Astrocyte of the hippocampus (primary cell): ENCODE measurements at places on chromosomes 3 and 15.

DNA sequence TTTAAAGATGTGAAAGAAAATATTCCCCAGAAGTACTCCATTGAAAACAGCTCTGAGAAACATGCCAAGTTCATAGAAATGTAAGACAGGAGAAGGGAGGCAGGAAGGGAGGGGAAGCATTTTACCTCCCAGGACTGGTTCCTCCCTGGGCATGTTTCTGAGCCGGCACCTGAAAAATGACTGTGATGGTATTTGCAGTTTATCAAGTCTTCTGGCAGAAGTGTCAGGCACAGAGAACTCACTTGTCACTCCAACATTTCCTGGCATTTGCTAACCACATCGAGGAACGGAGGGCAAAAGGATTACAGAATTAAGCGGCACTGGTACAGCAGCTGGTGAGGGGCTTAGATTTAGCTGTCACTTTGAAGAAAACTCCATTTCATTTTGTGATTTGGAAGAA, 1054.0 kb downstream of the TUSC7 start:
- peak; percentile 21 for DNase-seq

DNA sequence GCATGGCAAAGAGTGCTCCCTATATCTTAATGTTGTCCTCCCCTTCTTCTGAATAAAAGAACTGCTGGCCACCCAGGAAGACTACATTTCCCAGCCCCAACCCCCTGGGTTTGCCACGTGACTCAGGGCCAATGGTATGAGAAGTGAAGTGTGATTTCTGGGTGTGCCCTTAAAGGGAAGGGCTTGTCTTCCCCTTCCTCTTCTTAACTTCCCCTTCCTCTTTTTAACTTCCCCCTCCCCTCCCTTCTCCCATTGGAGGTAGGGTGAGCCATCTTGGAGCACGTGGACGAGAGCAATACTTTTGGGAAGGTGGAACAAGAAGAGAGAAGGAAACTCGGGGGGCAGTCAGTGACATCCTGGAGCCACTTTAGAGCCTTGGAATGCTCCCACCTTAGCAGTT, 6.8 kb upstream of the KBTBD12 start:
- no peak for DNase-seq

DNA sequence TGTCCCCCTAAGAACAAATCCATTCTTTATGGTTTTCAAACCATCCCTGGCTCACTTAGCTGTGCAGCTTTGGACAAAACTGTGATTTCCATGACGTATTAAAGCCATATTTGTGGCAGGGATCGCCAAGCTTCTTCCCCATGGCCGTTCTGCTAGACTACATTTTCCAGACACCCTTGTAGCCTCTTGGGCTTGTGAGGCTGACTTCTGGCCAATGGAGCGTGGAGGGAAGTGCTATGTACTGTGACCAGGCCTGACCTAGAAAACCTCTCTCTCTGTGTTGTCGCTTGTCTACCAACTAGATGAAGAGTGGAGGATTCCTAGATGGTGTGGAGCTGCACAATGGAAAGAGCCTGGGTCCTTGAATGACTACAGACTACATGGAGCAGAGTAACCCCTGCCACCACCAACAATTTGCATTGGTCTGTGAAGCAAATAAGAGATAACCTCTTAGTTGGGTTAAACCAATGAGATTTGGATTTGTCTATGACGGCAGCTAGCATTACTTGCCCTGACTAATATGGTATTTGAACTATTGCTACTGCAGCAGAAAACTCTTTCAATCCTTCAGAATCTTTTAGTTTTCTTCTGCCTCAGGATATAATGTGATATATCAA, 22.1 kb upstream of the MGLL start:
- DNase-seq: no peak

DNA sequence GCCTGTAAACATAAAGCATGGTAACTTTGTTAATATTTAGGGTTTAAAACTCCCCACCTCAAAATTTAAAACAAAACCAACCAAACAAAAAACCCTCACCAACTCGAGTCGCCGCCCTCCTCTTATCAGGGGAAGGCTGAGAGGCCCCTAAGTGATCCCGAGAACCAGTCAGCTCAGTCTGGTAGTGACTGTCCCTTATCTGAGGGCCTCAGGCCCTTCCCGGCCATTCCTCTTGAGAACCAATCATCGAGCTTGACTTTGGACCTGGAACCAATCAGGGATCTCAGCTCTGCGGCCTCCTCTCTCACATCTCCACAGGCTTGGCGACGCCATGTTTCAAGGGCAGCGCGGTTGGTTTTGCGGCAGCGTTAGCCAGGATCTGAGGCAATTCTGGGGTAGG, at the start of gene TERB2:
TSS of gene TERB2 (plus strand) at position 300 of the 400 bp plus-strand sequence. CDS start at position 332, 32 bp downstream.
- DNase-seq: no peak

- no peak for DNase-seq
Measured at GRCh38 chr3:99407257-99407656, 231.1 kb upstream of the COL8A1 start.

- DNase-seq: no peak
Measured at GRCh38 chr3:107833043-107833442, 257.8 kb downstream of the CD47 start.

DNA sequence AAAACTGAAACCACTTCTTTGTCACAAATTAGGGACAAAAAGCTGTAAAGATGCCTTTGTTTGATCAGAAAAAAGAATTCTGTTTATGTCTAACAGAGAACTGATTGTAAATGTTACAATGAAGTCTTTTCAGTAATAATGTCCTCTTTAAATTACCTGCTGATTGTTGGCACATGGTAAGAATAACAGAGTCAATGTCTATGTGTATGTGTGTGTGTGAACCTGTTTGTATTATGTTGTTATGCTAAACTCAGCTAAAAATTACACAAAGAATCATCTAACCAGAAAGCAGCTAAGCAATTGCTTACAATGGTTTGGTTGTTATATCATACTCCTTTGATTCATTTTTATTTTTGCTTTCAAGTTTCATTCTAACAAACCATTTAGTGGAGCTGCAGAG, 159.1 kb upstream of the PDZRN3 start:
- DNase-seq: no peak

GRCh38 chr15:58431221-58432149, at the start of gene LIPC:
LIPC (plus strand) TSS chr15:58431991; CDS start chr15:58432033, 42 bp downstream.
- DNase-seq: no peak

GRCh38 chr3:131162516-131162915, 135.8 kb downstream of the NEK11 start:
- DNase-seq: no peak

DNA sequence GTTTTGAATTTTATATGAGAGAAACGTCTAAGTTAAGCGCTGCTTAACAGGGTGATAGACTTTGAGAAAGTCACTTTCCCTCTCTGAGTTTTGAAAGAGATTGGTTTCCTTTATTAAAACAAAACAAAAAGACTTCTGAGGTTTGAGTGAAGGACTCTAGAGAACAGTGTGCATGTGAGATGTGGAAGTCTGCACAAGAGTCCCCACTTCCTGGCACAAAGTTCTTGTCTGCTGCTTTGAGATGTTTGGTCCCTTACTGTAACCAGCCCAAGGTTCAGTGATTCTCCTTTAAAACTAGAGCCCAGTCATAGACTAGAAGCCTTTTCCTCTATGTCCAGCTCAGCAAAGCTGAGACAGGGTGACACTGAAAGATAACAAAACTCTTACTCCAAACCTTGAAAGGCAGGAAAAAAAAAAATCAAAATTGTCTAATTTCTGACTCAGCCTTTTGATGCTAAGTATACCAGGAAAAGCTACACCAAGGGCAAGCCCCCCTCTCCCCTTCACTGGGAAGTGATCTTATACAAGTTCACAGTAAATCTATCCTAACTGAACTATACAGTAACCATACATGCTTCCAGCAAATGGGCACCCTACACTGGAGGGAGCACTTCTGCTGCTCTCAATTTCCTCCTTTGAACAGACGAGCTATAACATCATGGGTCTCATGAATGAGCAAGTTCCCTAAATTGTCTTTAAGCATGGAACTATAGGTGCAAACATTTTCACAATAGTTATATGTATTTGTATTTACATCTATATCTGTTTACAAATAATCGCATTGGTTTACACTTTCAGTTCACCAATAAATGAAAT, 2.3 kb downstream of the POPDC2 start:
- no peak for DNase-seq

GRCh38 chr3:59321881-59322540, 272.2 kb upstream of the CFAP20DC start:
- peak; percentile 85 for DNase-seq

GRCh38 chr3:77668376-77668775, 628.5 kb downstream of the ROBO2 start:
- no peak for DNase-seq

DNA sequence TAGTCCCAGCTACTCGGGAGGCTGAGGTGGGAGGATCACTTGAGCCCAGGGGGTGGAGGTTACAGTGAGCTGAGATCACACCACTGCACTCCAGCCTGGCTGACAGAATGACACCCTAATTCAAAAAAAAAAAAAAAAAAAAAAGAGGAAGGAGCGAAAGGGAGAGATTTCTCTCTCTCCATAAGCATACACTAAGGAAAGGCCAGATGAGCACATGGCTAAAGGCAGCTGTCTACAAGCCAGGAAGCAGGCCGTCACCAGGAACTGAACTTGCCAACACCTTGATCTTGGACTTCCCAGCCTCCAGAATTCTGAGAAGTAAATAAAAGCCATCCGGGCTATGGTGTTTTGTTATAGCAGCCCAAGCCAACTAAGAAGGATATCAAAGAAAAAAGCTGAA, 7.5 kb downstream of the SRGAP3 start:
- no peak for DNase-seq

GRCh38 chr3:172094621-172095557, 55.5 kb downstream of the FNDC3B start:
- DNase-seq: peak; percentile 27

DNA sequence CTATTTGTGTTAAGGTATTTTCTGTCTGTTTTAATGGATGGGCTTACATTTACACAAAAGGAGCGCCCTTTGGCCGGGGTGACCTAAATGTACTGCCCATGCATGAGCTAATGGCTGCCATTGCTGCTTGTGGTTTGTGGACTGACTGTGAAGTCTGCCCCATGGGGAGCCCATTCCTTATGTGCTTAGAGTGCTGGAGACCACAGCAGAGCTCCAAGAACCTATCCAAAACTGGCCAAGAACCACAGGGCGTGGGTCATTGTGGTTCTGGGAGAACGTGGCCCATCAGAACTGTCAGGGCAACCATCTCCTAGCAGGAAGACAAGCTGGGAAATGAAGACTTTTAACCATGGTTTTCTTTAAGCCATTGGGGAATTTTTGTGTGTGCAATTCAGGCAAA, 105.3 kb downstream of the CHDH start:
- DNase-seq: peak; percentile 72

DNA sequence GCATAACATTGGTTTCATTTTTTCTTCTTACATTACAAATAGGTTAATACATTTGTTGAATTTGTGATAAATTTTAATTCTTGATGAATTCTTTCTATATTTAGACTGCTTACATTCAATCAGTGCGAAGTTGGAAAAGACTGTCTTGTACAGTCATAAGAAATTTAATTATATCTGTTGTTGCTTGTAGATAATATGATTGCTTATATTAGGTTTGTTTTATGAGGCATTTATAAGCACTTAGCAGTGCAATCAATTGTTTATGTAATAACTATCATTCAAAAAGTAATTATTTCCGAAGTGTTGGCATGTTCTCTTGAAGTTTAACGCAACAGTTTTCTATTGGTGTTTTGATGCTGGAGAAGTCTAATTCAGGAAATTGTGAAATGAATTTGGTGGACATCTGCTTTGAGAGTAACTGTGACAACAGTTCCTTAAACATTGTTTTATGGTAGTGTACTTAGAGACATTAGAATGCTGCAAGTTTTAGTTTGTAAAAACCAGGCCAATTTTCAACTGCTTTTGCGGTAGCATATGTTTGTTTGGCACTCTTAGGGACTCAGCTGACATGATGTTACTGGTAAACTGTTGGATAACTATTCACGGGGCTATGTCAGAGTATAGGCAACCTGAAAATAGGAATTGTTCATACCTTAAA, 99.7 kb downstream of the NAALADL2 start:
- no peak for DNase-seq

- DNase-seq: peak; percentile 75
Measured at GRCh38 chr3:45055411-45056143, 29.5 kb downstream of the CLEC3B start.

GRCh38 chr3:3080309-3080708, 29.9 kb downstream of the IL5RA start:
- DNase-seq: no peak

GRCh38 chr3:172836390-172836997, 86.0 kb downstream of the ECT2 start:
- DNase-seq: peak; percentile 62

GRCh38 chr15:70528270-70528706, 235.1 kb downstream of the UACA start:
- DNase-seq: peak; percentile 54

DNA sequence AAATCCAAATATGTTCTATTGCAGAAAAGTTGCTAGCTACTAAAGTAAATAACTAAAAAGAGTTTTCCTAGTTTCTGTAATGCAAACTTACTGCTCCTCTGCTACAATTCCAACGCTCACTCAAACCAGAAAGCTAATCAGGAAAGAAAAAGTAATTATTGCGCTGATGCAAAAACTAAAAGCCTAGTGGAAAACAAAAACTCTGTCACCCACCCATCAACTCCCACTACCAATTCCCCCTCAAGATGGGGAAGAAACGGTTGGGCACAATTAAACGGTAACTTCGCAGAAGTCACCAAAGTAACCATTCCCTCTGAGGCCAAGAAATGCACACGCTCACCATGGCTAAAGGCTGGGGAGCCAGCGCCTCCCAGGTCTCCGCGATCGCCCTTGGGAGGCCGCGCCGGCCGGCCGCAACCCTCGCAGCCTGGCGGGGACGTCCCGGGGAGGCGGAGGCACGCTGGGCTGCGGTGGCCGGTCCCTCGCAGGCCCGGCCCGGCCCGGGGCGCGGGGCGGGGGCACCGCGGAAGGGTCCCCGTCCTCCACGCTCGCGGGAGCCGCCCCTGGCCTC, 684 bp downstream of the SLTM start:
- peak; percentile 76 for DNase-seq

- no peak for DNase-seq
Measured at GRCh38 chr3:164748626-164749025, 329.7 kb downstream of the SI start.

- no peak for DNase-seq
Measured at GRCh38 chr3:45773072-45773471, 23.3 kb downstream of the SLC6A20 start.

- no peak for DNase-seq
Measured at GRCh38 chr3:5489536-5489935, 302.0 kb downstream of the EDEM1 start.

DNA sequence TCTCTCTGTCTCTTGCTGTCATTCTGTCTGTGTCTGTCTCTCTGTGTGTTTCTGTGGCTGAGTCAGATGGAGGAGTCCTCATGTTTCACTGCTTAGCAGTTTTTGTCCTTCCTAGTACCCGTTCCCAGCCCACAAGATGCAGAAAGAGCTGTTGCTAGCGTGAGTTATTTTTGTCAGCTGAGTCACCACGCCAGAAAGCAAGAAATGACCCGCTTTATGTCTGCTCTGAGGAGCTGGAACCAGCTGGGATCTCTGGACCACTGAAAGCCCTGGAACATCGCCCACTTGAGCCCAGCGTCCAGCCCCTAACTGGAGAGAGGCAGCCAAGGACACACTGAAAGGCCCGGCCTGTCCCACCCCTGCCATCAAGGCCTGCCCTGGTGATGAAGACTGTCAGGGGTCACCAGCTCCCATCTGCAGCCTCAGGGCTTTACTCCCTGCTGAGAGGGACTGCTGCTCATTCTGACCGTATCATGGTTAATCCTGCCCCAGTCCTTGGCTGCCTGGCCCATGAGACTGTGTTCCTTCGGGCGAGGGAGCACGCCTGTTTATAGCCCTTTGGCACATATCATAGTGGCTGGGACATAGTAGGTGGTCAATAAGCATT, 101.7 kb upstream of the TPM1 start:
- peak; percentile 96 for DNase-seq
